ENCODE measurements at places on chromosomes 1 and 21. TPM values are rescaled to one million over a fixed set of nuclear protein-coding genes. Genes with fewer than 3 reads are reported as not detected.

DNA sequence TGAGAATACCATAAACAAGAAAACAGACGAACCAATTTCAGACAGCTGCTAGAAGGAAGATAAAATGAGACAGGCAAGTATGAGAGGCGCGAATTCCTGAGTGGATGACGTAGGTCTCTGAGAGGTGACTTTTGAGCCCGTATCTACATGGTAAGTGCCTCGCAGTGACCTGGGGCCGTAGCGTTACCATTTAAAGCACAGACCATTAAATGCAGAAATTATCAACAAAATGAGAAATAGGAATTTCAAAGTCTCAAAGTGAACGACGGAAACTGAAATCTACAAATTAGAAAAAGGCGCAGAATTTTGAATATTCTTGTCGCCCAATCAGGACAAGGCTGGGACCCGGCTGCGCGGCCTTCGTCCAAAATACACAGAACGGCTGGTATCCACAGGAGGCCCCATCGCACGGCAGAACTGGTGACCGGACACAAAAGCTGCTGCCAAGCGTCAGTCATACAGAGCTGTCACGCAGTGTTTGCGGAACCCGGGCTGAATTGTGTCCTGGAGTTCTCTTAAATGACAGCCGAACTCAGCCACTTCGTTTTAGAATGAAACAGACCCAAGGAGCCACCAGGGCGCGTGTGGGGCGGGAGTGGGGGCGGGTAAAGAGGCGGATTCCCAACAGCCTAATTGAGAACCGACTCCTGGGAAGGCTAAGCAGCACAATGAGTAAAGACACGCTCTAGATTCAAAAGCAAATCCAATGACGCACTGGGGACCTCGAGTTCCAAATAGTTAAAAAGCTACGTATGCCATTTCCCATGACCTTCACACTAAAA, 13.8 kb upstream of the BOLA1 start:
- peak; percentile 98 for DNase-seq

- DNase-seq = no peak
Measured at GRCh38 chr1:18175530-18176377, 68.2 kb downstream of the IGSF21 start.

- DNase-seq = no peak
Measured at GRCh38 chr1:236091933-236092318, 27.0 kb upstream of the NID1 start.

DNA sequence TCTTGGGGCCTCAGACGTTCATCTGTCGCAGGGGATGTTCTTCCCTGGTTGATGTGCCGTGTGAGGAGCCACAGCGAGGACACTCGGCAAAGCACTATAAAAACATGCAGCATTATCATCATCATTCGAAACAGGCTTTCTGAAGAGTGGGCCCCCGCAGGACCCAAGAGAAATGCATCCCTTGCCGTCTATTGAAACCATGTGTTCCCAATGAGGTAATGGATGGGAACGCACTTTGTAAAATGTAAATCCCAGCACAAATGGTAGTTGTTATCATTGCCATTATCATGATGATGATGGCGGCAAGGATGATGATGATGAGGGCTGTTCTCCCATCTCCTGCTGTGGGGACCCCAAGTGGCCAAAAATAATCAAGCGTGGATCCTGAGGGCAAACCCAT, 76.8 kb downstream of the GLIS1 start:
- DNase-seq = no peak

DNA sequence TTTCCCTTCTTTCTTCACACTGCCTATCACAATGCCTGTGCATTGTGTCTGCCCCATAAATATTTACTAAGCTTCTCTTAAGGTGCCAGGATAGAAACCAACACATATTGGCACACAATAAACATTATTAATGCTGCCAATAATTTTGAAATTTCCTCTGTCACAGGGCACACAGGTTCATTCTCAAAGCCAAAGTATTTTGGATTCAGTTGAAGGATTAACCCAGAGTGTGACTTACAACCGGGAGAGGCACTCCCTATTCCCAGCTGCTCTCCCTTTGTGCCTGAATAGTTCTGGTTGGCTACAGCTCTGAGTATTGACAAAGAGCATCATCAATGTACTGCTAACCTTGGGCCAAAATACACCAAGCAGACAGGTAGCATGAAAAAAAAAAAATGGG, 46.6 kb upstream of the ATP1A1 start:
- DNase-seq = no peak

DNA sequence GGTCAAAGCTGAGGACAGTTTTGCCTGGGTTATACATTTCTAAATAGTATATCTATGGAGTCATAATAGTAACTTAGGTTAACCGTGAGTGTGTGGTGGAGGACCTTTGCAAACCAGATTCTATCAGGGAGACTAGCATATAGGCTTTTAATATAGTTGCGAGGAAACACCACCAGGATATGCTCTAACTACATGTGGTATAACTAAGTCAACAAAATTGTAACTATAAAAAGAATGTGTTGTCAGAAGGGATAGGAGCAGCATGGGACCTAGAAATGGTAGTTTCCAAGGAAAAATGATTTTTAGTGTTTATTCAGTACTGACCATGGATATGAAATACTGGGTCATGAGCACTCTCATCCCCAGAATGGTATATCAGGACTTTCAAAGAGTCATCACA, 338.1 kb downstream of the TGFB2 start:
- no peak for DNase-seq

GRCh38 chr1:76142771-76143540, 68.4 kb downstream of the ST6GALNAC3 start:
- no peak for DNase-seq

- DNase-seq = no peak
Measured at GRCh38 chr1:116724765-116725375, 29.4 kb upstream of the CD2 start.

- no peak for DNase-seq
Measured at GRCh38 chr1:210264496-210265380, 32.1 kb downstream of the SERTAD4 start.

- DNase-seq = no peak
Measured at GRCh38 chr1:221638595-221638994, 103.3 kb downstream of the DUSP10 start.

GRCh38 chr1:170808216-170808885, 127.0 kb upstream of the MROH9 start:
- no peak for DNase-seq

DNA sequence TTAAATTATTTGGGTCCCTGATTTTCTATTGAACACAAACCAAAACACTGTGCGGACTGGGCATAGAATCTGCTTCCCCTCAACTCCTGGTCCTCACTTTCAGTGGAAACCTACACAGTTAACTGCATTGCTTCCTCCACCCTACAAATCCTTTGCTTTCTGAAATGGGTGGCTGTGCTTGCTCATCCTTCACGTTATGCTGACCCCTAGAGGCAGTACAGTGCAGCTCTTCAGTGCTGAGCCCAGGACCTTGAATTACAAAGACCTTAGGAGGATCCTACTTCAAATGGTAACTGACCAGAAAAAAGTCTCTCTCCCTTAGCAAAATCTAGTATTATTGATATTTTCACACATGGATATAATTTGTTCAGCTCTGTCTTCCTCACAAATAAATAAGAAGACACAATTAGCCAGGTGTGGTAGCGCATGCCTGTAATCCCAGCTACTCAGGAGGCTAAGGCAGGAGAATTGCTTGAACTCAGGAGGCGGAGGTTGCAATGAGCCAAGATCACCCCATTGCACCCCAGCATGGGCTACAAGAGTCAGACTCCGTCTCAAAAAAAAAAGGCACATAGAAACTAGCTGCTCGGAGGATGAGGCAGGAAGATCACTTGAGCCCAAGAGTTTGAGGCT, 63.4 kb upstream of the L1TD1 start:
- no peak for DNase-seq

DNA sequence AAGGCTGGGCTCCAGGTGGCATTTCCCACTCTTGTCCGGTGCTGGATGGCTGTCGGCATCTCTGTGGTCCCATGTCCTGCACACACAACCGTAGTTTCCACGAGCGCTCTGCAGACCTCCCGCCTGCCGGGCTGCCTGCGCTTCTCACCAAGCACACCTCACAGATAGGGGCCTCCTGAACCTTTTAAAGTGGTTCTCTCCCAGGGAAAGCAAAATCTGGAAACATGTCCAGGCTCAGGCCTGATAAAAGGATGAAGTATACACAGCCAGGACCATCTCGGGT, 46.2 kb downstream of the CAPN9 start:
- DNase-seq = peak; percentile 17

DNA sequence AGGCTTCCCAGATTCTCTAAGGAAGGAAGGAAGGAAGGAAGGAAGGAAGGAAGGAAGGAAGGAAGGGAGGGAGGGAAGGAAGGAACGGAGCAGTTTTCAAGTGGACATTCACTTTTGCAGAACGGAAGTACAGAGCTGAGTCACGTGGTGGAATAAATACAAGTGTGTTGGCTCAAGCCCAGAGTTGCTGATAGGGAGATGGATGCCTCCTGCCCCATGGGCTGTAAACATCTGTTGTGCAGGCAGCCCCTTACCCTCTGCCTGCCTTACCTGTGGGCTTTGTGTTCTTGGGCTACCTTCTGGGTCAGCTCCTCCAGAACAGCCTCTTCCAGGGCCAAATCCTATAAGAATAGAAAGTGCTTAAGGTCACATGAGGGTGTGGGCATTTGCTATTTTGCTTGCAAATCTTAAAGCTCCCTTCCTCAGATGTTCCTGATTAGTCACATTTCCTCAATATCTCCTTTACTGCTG, 121.7 kb downstream of the SMYD2 start:
- no peak for DNase-seq

DNA sequence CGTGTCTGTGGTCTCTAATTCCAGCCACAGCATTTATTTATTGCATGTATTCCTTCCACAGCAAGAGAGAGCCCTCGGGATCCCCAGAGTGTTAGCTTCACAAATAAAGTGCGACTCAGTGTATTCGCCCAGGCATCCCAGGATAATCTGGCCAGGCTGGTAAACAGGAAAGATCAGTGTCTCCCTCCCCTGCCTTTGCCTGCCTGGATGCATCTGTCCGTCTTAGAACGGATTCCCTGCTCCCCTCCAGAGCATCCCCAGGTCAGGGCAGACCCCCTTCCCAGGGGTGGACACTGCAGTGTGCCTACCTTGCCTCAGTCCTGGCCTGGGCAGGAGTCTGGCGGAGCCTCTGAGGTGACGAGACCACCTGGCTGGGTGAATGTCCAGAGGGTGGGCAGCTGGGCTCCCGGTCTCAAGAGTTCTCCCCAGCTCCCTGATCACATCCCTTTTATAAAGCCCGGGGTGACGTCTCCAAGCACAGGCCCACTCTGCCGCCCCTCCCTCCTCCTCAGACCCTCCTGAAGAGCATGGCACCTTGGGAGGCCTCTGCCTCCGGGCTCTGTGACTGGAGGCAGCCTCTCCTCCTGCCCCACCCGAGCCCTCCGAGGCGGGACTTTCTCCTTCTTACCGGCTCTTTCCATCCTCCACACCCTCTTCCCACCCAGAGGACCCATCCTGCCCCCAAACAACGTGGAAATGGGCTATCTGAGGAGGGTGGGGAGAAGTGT, at the start of gene KISS1:
KISS1 (minus strand) TSS at position 424 of the 728 bp plus-strand sequence. CDS start 3,615 bp downstream, outside the sequence.
- peak; percentile 70 for DNase-seq

GRCh38 chr1:159900086-159900680, at the start of gene CFAP45:
Gene CFAP45 (minus strand): TSS chr1:159900165. CDS start chr1:159900098, 67 bp downstream.
- peak; percentile 94 for DNase-seq

- no peak for DNase-seq
Measured at GRCh38 chr1:192592517-192592916, 16.9 kb downstream of the RGS1 start.

DNA sequence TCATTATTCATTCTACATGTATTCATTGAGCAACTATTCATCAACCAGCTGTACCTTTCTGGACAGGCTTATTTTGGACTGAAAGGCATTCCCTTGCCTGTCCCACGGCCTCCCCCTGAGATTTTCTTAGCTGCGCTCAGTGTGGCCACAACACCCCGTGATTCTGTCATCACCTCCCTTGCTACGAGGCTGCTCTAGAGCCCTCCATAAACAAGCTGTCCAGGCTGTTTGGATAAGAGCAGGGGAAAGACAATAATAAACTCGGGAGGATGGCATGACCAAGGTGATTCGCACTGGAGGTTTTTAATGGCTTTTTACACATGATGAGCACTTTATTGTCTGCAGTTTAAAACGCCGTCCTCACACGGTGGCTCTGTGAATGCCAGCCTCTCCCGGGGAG, 139.7 kb downstream of the ROR1 start:
- no peak for DNase-seq

DNA sequence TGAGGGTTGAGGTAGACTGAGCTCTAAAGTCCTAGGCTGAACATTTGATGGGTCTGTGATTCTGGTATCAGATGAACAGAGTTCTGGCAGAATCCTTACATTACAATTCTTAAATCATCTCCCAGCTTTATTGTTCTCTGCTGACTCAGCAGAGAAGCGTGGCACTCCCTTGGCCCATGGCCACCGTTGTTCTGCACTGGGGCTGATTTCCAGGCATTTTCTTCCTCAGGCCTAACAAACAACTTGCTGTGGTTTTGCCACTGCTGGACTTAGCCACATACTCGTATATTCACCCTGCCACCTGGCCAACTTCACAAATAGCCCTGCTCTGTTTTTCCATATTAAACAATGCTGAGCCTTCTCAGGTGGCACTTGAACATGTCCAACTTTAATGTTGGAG, 223.2 kb downstream of the TNR start:
- no peak for DNase-seq

DNA sequence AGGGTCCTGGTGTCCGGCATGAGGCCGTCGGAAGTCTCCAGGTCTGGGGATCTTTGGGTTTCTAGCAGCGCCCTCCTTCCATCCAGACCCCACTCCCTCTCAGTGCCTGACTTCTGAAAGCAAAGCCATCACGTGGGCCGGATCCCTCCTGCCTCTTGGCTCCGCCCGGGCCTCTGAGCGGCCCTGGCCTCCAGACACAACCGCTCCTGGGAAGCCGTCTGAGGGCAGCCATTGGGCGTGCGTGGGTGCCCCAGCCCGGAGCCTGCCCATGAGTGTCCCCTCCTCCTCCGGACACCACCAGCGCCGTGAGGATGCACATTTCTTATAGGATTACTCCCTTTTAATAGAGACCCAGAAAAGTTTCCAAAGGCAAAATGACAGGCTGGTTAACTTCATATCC, 137.0 kb upstream of the ARHGEF16 start:
- no peak for DNase-seq

DNA sequence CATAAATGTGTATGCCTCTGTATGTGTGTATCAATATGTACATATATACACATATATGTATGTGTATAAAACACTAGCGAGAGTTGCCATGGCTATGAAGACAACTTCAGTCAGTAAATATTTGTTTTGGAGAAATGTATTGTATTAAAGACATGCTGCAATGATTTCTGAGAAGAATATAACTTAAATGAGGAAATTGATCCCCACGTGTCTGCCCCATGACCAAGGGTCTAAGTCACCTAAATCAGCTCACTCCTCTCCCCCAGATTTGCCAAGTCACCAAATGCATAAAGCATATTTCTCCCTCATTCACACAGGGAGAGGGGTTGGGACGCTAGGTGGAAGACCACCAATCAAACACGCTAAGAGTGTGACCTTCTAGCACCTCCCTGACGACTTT, 58.3 kb upstream of the LYST start:
- DNase-seq = no peak

GRCh38 chr1:110541906-110542395, 23.0 kb upstream of the KCNA10 start:
- DNase-seq = no peak

- no peak for DNase-seq
Measured at GRCh38 chr1:3347257-3348020, 107.0 kb upstream of the ARHGEF16 start.

The SLC19A1 gene
- 5.8 TPM for total RNA-seq

The FMO1 gene
- total RNA-seq = 3.4 TPM

The ACTL8 gene
- total RNA-seq = not detected

The HPCA gene
- total RNA-seq = 0.19 TPM

The SPRR5 gene
- total RNA-seq = 82.5 TPM

The METTL13 gene
- total RNA-seq = 25.4 TPM

The LYSMD1 gene
- 11.8 TPM for total RNA-seq

The MANEAL gene
- total RNA-seq = 5.0 TPM
